ENCODE measurements at places on chromosomes 2 and 18.

DNA sequence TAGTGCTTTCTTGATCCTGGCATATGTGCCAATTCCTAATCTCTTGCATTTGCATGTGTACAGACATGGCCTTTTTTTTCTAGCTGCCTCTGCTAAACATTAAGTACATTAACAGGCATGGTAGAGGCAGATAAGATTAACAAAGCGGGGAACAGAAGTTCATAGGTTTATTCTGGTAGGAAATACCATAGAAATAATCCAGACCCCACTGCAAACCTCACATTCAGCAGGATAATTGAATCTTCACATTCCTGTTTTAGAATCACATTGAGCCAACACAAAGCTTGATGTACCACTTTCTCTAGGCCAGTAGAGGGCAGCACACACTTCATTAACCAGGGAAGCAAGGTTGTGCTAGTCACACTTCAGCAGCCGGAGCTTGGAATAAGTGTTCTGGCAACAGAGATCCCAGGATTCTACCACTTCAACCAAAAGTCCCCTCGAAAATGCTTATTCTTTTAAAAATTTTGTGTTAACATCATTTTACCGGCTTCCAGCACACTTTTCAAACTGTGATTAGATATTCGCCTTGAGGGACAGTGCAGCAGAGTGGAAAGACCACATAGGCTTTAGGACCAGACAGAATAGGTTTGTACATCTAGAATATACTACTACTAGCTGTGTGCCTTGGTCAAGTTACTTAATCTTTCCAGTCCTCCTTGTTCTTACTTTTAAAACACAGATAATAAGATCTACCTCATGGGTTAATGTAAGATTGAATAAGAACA, 420.2 kb upstream of the CHST9 start:
- peak; percentile 72 for DNase-seq

GRCh38 chr2:233563663-233564430, 2.7 kb downstream of the USP40 start:
- DNase-seq, result no peak

DNA sequence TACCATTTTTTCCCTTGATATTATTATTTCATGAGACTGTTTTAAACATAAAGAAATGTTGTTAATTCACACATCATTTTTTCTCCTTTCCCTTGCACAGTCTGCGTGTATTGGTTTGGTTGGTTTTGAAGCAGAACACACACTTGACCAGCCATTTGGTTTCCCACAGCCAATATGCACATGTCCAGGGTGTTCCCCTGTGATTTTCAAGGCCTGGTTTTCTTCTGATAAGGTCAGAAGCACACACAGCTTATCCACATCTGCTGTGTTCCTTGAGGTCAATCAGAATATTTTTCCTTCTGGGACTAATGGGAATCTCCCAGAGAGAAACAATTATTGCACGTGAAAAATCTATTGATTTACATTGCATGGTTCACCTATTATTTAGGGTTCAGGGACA, 103.2 kb upstream of the EFEMP1 start:
- DNase-seq, result no peak

GRCh38 chr18:55048892-55049291, 89.6 kb upstream of the CCDC68 start:
- DNase-seq, result peak; percentile 44

GRCh38 chr2:60544062-60544461, 9.4 kb downstream of the BCL11A start:
- DNase-seq, result no peak

DNA sequence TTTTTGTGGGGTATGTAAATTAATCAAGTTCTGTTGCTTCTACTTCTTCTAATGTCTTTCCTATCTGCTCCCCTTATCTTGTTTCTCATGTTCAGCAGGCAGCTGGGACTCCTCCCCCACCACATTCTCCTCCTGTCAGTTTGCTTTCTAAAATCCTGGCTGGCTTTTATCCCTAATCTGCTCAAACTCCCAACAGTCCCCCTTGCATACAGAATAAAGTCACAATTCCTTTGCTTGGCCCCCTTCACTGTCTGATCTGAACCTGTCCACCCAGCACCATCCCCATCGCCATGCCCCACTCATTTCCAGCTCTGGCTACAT, 2.2 kb downstream of the CFAP221 start:
- DNase-seq, result no peak

DNA sequence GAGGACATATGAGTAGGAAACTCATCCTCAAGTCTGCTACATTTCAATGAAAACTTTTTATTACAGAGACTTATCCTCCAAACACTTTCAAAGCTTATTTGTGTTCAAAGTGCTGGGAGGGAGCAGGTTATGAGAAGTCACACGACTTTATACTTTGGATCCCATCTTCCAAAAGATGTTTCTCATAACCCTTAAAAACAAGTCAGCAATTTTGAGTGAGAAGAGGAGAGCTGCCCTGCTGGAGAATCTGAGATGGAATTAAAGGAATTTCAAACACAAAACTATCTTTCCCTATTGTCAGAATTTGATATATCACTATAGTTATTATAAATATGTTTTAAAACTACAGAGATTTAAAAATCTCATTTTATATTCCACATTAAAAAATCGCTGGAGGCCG, 45.8 kb downstream of the ROCK2 start:
- DNase-seq, result no peak

DNA sequence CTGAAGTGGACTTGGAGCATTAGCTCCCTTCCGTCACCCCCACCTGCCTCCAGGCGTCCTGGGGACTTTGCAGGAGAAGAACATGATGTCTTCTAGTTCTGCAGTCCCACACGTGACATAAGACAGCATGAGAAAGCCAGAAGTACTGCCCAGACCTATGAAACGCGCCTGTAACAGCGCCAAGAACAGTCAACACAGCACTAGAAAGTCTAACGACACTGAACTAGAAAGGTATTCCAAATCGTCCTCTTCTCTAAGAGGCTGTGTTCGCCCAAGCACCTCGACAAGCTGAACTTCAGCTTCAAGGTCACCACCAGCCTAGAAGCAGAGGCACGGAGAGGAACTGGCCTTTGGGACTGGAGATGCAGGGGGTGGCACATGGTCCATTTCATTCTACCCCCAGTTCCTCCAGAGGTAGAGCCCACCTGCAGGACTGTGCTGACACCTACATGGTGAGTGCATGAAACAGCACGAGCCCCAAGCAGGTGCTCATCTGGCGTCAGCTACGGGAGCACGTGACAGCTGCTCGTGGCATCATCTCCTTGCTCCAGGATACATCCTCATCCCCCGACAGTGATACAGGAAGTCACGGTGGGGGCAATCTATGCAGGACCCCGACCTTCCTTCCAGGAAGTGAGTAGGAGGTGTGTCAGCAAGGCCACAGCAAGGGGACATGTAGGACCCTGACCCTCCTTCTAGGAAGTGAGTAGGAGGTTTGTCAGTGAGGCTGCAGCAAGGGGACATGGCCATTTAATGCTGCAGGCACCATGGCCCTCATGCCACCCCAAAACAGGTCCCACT, 3.7 kb downstream of the HDAC4 start:
- no peak for DNase-seq

DNA sequence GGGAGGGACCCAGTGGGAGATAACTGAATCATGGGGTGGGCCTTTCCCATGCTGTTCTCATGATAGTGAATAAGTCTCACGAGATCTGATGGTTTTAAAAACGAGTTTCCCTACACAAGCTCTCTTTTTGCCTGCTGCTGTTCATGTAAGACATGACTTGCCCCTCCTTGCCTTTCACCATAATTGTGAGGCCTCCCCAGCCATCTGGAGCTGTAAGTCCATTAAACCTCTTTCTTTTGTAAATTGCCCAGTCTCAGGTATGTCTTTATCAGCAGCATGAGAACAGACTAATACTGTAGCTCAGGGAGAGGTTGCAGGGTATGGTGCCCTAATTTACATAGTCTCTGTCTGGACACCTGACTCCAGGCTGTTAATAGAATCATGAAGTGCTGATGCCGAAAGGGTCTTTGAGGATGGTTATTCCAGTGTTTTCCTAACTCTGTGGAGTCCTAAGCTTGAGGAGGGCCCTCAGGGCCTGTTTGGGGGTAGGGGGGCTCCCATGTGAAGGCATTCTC, 343.2 kb downstream of the ALK start:
- DNase-seq, result no peak

- no peak for DNase-seq
Observed at GRCh38 chr18:45825258-45826044, at the start of gene SIGLEC15. Gene SIGLEC15 (plus strand): TSS chr18:45825675. CDS start chr18:45825729, 54 bp downstream.

- peak; percentile 78 for DNase-seq
Observed at GRCh38 chr2:39871291-39871761, 92.3 kb upstream of the THUMPD2 start.

- DNase-seq, result no peak
Observed at GRCh38 chr2:27752551-27753237, 18.8 kb upstream of the MRPL33 start.

DNA sequence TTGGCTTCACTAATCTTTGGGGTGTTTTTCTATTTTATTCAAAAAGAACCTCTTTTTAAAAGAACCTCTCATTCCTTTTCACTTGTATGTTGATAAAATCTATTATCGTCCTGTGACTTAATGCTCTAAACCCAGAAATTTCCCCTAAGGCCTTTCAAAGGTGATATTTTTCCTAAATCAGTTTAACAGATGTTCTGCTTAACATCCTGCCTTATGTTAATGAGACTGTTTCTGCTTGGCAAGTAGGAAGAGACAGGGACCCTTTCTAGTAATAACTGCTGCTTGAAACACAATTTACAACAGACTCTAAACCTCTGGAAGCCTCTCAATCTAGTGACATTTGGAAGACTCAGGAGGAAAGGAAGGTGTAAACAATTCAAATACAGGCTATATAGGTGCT, 128.8 kb downstream of the KCNJ3 start:
- no peak for DNase-seq

DNA sequence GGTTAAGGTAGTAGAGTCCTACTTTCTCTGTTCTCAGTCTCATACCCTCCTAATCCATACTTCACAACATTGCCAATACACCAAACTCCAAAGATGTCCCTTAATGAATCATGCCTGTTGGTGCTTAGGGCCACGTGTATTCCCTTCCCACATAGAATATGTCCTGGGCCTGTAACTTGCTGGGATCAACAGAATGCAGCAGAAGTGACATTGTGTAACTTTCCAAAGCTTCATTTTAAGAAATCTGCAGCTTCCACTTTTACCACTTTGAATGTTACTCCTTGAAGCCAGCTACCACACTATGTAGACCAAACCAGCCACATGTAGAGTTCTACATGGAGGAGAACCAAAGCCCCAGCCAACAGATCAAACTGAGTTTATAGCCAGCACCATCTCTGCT, 58.5 kb upstream of the ARHGAP15 start:
- no peak for DNase-seq

DNA sequence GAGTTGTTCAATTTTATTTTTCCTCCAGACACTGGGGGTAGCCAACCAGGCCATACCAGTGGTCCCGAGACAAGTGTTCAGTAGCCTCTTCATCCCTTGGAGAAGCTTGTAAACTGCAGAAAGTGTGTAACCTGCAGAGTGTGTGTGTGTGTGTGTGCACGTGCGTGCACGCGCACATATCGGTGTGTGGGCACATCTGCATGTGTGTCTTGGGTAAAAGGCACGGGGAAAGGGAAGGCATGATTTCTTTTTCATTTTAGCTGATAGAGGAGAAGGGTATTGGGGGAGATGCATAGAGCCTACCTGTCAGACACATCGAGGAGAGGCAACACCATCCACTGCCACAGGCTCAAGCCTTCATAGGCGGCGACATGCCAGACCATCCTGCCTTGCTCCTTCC, 181.4 kb downstream of the CLIP4 start:
- no peak for DNase-seq

- DNase-seq, result peak; percentile 85
Observed at GRCh38 chr2:96175951-96176350, 30.7 kb upstream of the DUSP2 start.

DNA sequence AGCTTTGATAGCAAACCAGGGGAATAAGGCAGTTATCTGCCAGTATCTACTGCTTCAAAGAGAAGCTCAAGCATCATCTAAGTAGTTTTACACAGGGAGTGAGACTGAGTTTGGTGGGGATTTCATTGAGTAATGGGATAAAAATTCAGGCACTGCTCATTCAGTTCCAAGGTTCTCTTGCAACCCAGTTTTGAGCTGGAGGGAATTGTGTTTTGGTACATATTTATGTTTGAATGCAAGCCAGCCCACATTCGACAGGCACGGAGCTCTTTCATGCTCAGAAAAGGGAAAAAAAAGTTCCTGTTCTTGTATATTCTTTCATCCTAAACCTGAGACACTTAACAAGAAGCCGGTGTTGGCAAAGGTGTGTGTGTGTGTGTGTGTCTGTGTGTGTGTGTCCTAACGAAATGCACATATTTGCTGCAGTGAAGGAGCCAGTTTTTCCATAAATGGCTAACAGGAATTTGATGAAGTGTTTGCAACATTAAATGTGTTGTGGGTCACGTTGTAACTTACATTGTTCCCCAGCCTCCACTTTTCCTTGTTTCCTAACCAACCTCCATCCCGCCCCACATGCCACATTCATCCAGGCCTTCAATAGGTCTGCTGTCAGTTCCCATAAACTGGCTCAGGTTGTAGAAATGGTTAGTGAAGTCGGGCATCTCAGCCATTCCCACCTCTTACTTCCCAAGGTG, 311.1 kb downstream of the TXNL1 start:
- peak; percentile 74 for DNase-seq

DNA sequence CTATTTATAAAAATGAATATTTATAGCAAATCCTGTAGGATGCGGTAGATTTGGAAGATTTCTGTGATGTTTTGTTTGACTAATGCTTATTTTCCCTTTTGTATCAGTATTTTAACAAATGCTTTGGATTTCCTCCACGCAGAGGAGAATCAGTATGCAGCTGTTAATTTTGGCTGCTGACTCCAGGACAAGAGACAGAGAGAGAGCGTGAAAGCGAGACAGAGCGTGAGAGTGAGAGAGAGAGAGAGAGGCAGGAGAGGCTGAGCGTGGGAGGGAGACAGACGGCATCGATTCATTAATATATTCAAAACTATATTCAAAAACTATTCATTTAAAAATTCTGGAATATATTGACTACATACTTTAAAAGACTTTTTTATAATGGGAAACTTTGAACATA, 62.5 kb downstream of the RRM2 start:
- DNase-seq, result peak; percentile 55

DNA sequence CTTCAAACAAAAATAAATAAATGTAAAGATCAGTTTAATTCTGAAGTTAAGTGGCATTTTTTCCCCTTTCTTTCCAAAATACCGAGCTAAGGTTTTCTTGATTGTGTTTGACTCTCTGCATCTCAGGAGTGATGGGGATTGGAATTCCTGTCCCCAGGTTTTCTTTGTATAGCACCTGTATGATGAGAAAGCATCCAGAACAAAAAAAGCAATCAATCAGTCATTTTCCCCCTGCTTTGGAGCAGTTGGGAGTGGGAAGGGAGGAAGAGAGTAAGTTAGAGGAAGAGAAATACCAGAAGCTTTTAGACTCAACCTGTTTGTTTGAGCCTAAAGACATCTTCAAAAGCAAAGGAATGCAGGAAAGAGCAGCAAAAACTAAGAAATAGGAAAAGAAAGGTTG, 88.5 kb downstream of the RIF1 start:
- no peak for DNase-seq

DNA sequence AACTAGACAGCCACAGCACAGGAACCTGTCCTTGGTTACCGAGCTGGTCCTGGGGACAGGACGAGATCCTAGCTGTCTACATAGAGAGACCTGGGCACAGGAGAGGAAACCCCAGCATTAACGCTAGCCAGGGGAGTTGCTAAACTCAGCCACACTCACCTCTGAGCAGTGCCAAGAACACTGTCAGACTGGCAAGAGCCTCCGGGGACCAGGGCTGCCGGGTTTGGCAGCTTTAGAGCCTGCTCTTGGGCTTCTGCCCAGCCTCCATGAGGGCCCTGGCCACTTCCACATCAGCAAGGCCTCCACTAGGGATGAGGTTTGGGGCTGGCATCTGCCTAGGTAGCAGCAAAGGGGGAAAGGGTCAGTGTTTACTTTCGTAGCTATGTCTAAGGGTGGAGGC, 6.7 kb downstream of the TMBIM1 start:
- peak; percentile 58 for DNase-seq

GRCh38 chr2:165568361-165568760, 98.9 kb downstream of the CSRNP3 start:
- no peak for DNase-seq

Data from AG20443 (cell line).